ENCODE measurements at places on chromosomes 1 and 21.

- DNase-seq: no peak
These were observed 52.0 kb downstream of the EYA3 start for GRCh38 chr1:28036431-28036830.

DNA sequence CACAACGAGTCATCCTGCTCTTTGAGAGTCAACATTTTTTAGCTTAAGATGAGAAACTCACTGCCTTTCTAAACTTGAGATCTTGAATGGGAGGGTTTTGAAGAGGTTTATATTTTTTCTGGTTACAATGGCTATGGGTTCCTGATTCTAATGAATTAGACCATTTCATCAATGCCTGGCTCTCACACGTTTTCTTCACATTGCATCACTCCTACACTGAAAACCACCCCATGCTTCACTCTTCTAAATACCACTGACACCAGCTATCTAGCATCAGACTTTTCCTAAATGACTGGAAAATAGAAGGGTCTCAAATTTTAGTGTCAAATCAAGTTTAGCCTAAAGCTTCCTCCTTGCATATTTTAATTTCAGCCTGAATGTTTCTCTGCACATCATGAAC, 606.1 kb upstream of the USP24 start:
- DNase-seq: no peak

GRCh38 chr1:17690906-17691634, 64.1 kb upstream of the ACTL8 start:
- no peak for DNase-seq

- DNase-seq: no peak
These were observed 31.0 kb upstream of the MTMR11 start for GRCh38 chr1:149967646-149968045.

GRCh38 chr1:99363531-99363930, 99.2 kb downstream of the PLPPR4 start:
- no peak for DNase-seq

- DNase-seq: no peak
These were observed 282.8 kb downstream of the ZNF648 start for GRCh38 chr1:181778640-181779260.

GRCh38 chr1:45686015-45686287, 382 bp downstream of the GPBP1L1 start:
- no peak for DNase-seq

GRCh38 chr1:67171574-67171955, 5.3 kb downstream of the IL23R start:
- DNase-seq: no peak

- DNase-seq: no peak
These were observed 32.2 kb upstream of the BACE2 start for GRCh38 chr21:41135746-41136145.

GRCh38 chr1:33866281-33866680, 2.4 kb downstream of the HMGB4 start:
- DNase-seq: no peak

DNA sequence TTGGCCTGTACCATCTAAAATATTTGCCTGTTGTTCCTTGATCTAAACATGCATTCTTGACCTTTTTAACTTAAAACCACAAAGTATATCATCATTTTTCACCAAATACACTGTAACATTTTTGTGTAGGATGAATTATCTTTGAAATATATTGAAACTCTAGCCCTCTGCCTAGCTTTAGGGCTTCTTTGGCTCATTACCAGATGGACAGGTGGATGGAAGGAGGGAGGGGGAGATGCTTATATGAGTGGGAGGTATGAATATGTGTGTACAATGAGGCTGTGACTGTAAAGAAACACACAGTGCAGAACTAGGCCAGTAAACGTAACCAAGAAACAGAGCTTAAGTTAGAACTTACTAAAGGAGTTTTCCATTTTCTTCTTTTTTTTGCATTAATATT, 118.5 kb downstream of the ESRRG start:
- no peak for DNase-seq

DNA sequence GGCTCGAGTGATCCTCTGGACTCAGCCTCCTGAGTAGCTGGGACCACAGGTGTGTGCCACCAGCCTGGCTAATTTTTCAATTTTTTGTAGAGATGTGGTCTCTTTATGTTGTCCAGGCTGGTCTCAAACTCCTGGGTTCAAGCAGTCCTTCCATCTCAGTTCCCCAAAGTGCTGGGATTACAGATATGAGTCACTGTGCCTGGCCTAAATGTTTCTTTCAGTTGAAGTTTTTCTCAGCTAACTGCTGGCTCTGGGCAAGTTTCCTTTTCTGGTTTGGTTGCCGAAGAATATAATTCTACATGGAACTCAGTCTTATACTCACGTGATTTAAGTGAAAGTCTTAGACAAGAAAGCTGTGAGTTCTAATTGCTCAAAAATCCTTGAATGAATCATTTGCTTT, 57.0 kb downstream of the SASS6 start:
- DNase-seq: no peak

DNA sequence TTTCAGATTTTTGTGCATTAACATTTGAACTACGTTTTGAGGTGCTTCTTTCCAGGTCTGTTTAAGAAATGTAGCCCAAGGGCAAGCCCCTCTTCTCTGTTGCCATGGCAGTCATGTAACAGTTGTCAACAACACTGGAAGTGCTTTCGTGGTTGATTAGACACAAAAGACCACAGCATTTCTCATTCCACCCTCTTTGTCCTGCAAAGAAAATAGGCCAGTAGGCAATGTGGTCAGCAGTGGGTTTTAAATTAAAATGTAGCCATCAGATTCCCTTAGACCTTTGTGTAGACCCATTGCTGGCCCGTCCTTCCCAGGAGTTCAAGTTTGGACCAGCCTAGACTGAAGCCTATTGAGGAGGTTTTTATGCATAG, 35.4 kb downstream of the VANGL1 start:
- no peak for DNase-seq

GRCh38 chr1:150543500-150544143, 5.6 kb upstream of the ADAMTSL4 start:
- no peak for DNase-seq

GRCh38 chr1:204837440-204838084, 33.1 kb upstream of the NFASC start:
- DNase-seq: no peak

DNA sequence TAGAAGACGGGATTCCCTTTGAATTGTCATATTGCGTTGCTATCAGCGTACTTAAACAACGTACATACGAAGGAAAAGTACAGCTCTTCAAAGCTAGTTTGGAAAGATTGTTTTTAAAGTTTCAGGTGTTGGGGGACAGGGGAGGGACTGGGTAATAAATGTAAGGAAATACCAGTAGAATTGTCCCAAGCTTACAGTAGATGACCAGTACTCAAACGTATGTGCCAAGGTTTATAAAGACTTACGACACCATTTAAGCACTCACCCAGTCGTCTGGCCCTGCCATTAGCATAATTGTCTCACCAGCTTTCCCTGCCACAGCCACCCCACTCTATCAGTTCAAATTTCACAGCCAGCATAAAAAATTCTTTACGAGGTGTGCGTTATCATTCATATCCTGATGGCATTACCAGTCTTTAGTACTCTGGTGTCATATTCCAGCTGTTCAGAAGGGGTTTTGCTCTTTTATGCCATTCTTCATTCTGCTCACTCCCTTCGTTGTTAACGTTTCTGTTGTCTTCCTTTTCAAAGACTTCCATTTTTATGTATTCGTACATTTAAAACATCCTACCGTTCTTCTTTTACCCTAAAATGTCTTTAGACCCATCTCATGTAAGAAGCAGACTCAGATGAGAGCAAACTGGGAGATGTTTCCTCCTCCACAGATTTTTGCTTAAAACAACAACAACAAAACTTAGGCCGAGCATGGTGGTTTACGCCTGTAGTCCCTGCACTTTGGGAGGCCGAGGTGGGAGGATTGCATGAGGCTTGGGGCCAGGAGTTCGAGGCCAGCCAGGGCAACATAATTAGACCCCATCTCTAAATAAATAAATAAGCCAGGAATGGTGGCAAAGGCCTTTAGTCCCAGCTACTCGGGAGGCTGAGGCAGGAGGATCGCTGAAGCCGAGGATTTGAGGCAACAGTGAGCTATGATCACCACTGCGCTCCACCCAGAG, 1.0 kb upstream of the HP1BP3 start:
- no peak for DNase-seq

DNA sequence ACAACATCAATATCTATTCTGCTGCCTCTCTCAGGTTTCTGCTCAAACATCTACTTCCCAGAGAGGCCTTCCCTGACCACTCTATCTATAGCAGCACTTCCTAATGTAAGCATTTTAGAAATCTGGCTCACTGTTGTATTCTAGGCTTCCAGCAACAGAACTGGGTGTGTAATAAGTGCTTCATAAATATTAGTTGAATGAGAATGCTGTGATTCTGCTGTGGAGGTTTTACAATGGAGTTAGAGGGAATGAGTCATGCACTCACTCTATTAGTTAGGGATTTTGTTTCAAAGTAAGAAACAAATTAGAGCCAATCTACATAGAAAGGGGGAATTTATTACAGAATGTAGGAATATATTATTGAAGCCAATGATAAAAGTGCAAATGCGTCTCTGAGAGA, 38.6 kb upstream of the SLC35F3 start:
- no peak for DNase-seq

GRCh38 chr21:41425588-41425953, 468 bp upstream of the MX1 start:
- no peak for DNase-seq

GRCh38 chr1:17688217-17688810, 66.8 kb upstream of the ACTL8 start:
- DNase-seq: no peak

DNA sequence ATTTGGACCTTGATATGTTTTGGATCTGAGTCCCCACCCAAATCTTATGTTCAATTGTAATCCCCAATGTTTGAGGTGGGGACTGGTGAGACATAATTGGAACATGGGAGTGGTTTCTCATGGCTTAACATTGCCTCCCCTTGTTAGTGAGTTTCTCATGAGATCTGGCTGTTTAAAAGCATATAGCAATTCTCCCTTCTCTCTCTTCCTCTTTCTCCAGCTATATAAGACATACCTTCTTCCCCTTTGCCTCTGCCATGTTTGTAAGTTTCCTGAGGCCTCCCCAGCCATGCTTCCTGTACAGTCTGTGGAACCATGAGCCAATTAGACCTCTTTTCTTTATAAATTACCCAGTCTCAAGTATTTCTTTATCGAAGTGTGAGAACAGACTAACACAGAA, 692.4 kb downstream of the KCNT2 start:
- no peak for DNase-seq

- no peak for DNase-seq
These were observed 20.6 kb upstream of the BCAR3 start for GRCh38 chr1:93702111-93702827.

DNA sequence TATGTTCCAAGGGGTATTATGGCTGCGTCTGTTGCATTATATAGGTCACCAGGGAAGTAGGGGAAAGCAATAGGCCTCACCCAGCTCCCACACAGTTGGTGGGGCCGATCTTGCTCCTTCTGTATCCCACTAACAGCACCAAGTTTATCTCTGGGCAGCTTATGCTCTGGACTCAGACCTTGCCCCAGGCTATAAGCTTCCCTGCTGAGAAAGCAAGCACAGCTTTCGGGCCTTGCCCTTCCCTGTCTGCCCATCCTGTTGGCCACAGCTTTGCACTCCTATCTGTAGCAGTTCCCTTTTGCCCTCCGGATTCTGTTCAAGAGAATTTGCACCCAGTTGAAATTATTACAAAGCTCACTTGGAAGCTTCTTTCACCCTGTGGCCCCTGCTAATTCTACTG, 12.9 kb downstream of the KCNE1 start:
- DNase-seq: no peak

All from D721Med (cell line).